ENCODE measurements at places on chromosomes 5 and 9. TPM values are rescaled to one million over a fixed set of nuclear protein-coding genes. Genes with fewer than 3 reads are reported as not detected.

Gene LVRN
- 0.05 TPM for polyA plus RNA-seq

- no peaks in the 10 kb centered on the region for H3K4me1 ChIP-seq
- DNase-seq, result no peak
- H3K4me3 ChIP-seq, result no peak overlapping the region
These were observed 79.0 kb downstream of the RORB start for GRCh38 chr9:74576176-74576575.

GRCh38 chr5:134113363-134113889 lies 1.1 kb upstream of the TCF7 start:
- H3K36me3 ChIP-seq, result no peaks in the 10 kb centered on the region
- H3K4me3 ChIP-seq, result no peak overlapping the region
- no peak for DNase-seq

DNA sequence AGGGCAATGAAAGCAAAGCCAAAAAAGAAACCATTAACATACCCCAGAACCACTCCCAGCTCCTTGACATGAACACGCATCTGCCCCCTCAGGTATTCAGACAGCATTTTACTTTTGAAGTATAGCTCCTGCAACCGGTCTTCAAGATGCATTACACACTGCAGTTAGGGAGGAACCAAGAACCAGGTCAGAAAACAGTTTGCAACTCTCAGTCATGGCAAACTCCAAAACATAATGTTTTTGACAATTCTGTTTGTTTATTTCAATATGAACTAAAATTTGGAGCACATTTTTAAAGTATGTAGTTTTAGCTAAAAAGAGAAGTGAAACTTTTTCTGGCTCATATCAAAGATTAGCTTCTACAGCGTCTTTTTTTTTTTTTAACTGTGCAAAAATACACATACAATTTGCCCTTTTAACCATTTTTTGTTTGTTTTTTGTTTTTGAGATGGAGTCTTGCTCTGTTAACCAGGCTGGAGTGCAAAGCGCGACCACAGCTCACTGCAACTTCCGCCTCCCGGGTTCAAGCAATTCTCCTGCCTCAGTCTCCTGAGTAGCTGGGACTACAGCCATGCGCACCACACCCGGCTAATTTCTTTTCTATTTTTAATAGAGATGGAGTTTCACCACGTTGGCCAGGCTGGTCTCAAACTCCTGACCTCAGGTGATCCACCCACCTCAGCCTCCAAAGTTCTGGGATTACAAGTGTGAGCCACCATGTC lies 12.2 kb upstream of the RAPGEF6 start:
- no peak overlapping the region for H3K4me3 ChIP-seq
- no peak overlapping the region for H3K27ac ChIP-seq
- no peaks in the 10 kb centered on the region for H3K27me3 ChIP-seq
- peaks cover 28% of the 10 kb centered on the region for H3K36me3 ChIP-seq
- H3K4me1 ChIP-seq, result peaks cover 3% of the 10 kb centered on the region
- no peak for DNase-seq

GRCh38 chr9:77016526-77017504 lies 2.6 kb upstream of the FOXB2 start:
- H3K27ac ChIP-seq, result no peak overlapping the region
- peaks cover 9% of the 10 kb centered on the region for H3K27me3 ChIP-seq
- H3K36me3 ChIP-seq, result no peaks in the 10 kb centered on the region
- no peak for DNase-seq
